ENCODE measurements at places on chromosomes 3 and 15.

- DNase-seq: no peak
Observed at GRCh38 chr15:92667287-92667904, 11.8 kb upstream of the FAM174B start.

DNA sequence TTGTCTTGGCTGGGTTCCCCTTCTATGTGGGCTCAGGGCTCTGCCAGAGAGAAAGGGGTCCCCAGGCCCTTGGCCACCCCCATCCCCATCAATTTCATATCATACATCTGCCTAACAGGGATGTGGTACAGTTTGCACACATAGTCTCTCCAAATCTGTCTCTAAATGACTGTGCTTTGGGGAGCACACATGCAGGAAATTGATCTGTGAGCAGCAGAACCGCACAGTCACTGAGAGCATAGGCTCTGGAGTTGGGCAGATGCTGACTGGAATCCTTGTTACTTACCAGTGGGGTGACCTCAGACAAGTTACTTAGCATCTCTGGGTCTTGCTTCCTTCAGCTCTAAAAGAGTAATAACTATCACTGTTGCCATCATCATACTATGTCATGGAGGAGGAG lies 273.9 kb downstream of the ABHD5 start:
- no peak for DNase-seq

DNA sequence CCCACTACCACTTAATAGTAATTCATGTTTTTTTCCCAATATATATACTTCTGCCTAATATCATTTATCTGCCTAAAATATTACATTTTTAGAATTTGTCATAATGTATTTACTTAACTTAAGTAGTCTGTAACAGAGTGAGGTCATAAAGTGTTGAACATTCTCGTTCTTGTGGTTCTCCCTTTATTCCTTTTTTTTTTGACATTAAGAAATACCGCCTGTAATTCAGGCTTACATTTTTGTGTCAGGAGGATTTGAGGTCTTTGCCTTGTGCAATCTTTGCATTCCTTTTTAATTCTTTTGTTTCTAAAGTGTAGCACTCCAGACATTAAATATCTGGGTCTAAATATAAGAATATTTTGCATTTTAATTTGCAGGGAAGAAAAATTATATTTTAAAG lies 315.4 kb downstream of the PTPRG start:
- DNase-seq: no peak

- DNase-seq: no peak
Observed at GRCh38 chr3:44117239-44117638, 124.4 kb upstream of the TOPAZ1 start.

DNA sequence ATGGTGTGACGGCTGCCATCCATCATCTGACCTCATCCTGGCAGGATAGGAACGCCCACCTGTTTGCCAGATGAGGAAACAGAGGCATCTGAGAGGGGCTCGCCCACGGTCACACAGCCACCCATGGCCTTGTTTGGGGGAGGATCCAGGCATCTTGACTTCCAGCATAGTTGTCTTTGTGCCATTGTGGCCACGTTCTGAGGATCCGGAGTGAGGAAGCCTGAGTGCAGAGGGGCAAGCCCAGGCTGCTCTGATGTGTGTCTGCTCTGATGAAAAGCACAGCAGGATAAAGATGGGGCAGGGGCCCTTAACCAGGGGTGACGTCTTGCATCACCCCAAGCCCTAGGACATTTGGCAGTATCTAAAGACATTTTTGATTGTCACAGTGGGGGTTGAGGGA lies 58.7 kb downstream of the FGD5 start:
- no peak for DNase-seq

DNA sequence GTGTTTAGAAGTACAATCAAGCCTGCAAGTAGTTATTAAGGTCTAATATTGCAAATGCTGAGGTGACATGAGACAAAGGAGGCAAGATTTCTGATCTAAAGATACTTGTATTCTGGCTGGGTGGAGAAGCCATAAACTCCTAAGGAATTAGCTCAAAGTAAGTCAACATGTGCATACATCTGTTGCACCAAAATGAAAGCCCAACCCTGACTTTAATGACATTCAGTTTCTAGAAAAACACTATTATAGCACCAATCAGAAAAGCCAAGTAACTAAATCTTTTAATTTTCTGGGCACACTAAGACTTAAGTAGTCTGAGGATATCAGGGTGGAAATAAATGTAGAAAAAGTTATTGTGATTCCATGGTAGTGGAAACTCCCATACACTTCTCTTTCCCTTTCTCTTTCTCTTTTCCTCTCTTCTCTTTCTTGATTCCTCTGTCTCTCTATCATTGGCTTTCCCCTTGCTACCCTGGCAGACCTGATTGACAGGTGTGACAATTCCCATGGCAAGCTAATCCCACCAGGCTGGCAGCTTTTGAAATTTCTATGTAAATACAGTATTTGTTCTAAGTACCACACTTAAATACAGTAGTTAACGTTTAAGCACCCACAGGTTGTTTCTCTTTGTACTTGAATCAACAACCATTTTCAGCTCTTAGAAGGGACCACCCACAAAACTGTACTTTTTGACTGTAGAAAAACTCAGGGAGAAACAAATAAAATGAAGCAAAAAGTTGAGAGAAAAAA lies 528.4 kb upstream of the SEMA6D start:
- no peak for DNase-seq

DNA sequence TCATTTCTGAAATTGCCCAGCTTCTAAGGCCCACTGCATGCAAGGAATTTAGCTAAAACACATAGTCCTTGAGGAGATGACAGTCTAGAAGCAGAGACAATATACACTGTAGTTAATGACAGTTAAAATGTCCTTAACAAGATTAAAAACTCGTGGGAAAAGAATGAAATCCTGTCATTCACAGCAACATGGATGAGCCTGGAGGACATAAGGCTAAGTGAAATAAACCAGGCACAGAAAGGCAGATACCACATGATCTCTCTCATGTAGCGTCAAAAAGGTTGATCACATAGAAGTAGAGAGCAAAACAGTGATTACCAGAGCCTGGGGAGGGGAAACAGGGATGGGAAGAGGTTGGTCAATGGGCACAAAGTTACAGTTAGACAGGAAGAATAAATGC lies 36.3 kb upstream of the GOLGA8J start:
- no peak for DNase-seq

- no peak for DNase-seq
Observed at GRCh38 chr15:75695220-75695619, 17.4 kb downstream of the CSPG4 start.

- no peak for DNase-seq
Observed at GRCh38 chr15:64070965-64071851, 22.4 kb downstream of the CIAO2A start.

DNA sequence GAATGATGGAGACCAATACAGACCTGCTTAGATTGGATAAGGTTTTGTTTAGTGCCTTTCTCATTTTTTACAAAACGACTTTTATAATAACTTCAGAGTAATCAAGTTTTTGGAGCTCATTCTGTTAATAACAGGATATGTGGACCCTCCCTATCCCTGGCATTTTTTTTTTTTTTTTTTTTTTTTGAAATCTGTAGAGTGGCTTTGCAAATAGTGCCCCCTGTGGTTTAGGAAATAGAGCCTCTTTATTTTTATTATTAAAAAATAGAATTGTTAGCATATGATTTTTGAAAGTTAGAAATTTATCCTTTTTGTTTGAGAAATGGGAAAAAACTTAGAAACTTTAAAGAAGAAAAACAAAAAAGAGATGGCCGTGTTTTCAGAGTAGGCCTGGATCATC lies 11.4 kb downstream of the SKIL start:
- DNase-seq: no peak

- DNase-seq: no peak
Observed at GRCh38 chr3:10444511-10444910, 60.9 kb downstream of the ATP2B2 start.

- DNase-seq: no peak
Observed at GRCh38 chr15:48858401-48858800, 19.5 kb upstream of the EID1 start.

DNA sequence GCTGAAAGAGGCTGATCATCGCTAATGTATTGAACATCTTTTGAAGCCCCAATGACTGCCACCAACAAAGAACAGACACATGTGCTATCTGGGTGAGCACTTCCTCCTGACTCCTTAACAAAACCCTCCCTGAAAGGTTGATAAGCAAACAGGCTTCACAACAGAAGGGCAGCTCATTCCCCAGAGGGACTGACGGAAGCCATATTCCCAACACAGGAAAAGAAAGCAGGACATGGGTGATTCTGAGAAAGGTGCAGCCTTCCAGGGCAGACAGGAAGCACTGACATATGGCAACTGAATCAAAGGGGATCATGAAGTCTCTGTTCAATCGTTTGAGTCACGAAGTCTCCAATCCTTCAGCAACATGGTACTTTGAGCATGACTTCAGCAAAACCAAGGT lies 929.0 kb downstream of the MCTP2 start:
- no peak for DNase-seq

DNA sequence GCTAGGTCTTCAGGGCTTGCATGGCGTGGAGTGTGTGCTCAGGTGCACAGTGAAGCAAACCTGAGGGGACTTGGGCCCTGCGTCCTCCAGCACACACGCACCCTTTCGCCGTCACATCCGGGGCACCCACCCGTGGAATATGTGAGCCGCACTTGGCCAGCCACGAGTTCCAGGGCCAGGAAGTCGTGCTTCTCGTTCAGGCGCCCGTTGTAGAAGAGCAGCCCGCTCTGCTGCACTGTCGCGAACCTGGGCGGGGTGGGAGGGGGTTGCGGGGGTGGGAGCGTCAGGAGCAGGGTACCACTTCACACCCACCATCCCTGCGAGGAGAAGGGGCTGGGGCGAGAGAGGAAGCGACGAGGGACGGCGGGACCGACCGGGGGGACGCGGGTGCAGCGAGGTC lies 7.1 kb downstream of the CELSR3 start:
- no peak for DNase-seq

GRCh38 chr3:134468519-134468918 lies 17.3 kb downstream of the ANAPC13 start:
- DNase-seq: no peak

GRCh38 chr3:190375246-190375645 lies 12.7 kb upstream of the CLDN16 start:
- DNase-seq: no peak

GRCh38 chr3:60675424-60675823 lies 575.8 kb downstream of the FHIT start:
- DNase-seq: no peak

DNA sequence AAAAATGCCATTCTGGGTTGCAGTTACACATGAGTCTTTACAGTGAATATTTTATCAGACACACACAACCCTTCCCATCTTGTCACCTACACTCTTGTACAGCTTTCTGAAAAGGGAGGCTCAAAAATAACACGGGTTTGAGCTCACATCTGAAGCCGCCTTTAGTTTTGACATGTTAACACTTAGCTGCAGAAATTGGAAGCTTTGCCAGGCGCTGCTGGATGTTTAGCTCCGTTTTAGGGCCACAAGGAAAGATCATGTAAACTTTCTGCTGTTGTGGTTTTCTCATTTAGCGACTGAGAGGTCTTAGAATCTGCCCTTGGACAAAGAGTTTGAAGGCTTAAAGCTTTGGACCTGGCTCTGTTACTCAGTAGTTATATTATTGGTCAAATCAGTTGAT lies 120.1 kb downstream of the OXNAD1 start:
- DNase-seq: no peak

GRCh38 chr3:12405432-12406272 lies 78.6 kb upstream of the TSEN2 start:
- DNase-seq: no peak

GRCh38 chr3:177960722-177961121 lies 575.5 kb upstream of the KCNMB2 start:
- no peak for DNase-seq

- DNase-seq: no peak
Observed at GRCh38 chr3:33982269-33982798, 183.9 kb downstream of the PDCD6IP start.

GRCh38 chr3:46893763-46894162 lies 16.2 kb downstream of the PTH1R start:
- no peak for DNase-seq

- DNase-seq: no peak
Observed at GRCh38 chr3:152717252-152717651, 117.7 kb upstream of the P2RY1 start.

DNA sequence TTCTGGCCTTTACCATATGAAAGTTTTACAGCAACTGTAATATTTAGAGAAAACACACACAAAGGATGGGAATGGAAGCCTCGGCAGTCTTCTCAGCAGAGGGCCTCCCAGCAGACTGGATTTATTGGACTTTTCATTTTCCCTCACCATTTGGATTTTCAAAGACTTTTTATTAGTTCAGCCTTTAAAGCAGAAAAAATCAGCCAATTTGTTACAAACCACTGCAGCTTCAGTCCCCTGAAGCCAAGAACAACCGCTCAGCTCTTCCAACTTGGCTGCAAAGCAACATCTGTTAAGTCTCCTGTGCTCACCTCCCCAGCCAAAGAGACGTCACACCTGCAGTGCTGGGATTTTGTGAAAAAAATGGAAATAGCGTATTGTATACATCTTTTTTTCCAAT lies 120.8 kb downstream of the GMPS start:
- no peak for DNase-seq

DNA sequence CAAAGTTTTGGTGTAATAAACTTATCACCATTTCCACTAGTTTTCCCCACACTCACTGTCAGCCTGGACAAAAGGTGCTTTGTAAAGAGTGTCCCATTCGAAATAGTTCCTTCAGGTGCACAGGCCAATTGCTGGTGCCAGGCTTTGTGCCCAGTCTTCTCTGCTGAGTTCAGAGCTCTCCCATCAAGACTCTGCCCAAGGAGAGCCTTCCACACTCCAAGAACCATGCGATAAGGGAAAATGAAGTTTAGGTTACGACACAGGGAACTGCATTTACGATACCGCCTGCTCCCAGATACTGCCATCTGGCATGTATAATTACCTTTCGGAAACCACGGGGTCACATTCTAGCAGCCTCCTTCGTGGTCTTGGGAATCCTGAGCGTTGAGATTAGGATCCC lies 379.6 kb downstream of the MECOM start:
- DNase-seq: no peak

- DNase-seq: no peak
Observed at GRCh38 chr15:100966997-100967396, 47.8 kb downstream of the LRRK1 start.

- no peak for DNase-seq
Observed at GRCh38 chr3:83662381-83662960, 1296.3 kb upstream of the CADM2 start.

DNA sequence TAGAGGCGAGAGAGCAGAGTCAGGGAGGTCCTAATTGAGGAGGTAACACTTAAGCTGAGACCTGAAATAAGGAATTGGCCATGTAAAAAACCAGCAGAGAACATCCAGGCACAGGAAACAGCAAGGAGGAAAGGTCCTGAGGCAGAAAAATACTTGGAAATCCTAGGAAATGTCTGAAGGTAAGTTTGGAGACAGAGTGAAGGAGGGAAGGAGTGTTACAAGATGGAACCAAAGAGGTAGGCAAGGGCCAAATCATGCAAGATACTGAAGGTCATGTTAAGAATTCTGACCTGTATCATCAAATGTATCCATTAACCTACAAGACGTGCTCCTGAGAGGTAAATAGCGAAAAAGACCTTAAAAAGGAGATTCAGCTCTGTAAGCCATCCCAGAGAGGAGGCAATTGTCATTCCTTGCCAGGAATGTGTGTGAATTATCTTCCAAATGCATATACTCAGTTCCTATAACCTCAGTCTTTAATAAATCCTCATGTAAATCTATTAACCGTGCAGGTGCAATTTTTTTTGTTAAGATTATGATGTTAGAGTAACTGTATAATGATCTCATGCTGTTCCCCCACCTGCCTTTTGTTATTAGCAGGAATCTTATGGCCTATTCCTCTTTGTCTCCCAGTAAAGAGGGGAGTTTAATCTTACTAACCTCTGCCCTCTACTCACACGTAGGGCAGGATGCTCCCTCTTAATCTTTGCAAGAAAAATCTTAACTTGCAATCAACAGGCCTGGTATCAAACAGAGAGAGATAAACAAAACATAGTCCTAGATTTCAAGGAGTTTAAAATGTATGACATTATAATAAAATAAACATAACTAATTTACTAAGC lies 166.9 kb downstream of the ULK4 start:
- no peak for DNase-seq

All from activated T-cell treated with anti-CD3 and anti-CD28 coated beads for 24 hours (primary cell).